ENCODE measurements at places on chromosomes 6 and 20.
A peak's percentile ranks its signal among the peaks of the same experiment; 100 is the strongest.

DNA sequence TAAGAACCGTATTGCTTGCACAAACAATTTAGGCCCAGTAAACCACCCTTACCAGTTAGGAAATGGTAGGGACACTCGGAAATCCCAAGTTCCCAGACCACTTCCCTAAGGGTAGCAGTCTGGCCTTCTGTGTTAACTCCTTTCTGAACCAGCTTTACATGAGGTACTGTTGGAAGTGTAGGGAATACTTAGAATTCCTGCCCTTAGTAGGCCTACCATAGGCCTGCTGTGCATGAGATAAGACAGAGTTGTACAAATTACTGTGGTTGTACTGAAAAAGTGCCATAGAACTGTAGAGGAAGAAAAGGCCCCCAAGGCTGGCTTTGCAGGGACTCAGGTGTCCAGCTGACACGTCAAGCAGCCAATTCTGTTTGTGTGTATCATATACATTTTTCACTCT, 11.1 kb downstream of the RPRD1B start:
- DNase-seq = no peak

DNA sequence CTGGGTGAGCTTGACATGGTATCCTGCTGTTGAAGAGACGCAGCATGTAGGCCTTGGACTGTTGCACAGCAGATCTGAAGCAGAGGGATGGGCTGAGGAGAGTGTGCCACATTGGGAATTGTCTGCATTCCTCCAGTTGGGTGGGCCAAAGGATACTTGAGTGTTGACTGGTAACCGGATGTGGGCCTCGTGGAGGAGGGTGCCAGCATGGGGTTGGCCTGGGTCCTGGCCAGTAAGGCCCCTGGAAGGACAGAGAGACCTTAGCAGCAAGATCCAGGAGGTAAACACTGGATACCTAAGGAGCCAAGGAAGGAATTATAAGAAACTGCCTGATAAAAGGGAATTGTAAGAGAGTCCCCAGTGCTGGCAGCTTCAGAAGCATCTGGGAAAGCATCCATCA, 76.9 kb downstream of the FIG4 start:
- DNase-seq = no peak

DNA sequence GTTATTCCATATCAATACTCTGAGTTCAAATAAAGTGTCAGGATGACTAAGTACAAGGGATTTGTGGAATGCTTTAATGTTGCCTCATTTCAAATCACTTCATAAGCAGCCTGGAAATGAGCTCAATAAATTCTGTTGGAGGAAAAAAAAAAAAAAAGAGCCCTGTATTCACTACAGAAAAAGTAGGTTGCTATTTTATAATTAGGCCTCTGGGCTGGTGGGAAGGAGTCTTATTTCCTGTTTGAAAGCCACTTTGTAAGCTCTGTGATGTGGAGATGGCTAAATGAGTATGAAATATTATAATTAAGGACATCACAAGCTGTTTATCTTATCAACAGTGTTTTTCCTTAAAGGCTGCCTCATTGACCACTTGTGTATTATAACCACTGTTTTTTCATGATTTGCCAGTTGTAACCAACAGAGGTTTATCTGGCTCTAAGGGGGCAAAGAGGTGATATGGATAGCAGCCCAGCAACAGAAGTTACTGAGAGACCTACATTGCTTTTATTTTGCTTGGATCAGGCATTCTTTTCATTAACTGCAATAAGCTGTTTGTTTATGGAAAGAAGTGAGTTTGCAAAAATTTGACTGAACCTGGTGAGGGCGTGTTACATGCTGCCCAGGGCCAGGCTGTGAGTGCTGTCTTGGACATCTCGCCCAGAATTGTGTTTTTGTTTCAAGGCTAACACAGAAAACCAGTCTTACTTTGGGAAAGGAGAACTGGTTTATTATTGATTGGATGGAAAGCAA, 563.3 kb upstream of the MAP3K7 start:
- no peak for DNase-seq

- DNase-seq = no peak
Observed at GRCh38 chr6:168498161-168498843, 57.3 kb downstream of the SMOC2 start.

DNA sequence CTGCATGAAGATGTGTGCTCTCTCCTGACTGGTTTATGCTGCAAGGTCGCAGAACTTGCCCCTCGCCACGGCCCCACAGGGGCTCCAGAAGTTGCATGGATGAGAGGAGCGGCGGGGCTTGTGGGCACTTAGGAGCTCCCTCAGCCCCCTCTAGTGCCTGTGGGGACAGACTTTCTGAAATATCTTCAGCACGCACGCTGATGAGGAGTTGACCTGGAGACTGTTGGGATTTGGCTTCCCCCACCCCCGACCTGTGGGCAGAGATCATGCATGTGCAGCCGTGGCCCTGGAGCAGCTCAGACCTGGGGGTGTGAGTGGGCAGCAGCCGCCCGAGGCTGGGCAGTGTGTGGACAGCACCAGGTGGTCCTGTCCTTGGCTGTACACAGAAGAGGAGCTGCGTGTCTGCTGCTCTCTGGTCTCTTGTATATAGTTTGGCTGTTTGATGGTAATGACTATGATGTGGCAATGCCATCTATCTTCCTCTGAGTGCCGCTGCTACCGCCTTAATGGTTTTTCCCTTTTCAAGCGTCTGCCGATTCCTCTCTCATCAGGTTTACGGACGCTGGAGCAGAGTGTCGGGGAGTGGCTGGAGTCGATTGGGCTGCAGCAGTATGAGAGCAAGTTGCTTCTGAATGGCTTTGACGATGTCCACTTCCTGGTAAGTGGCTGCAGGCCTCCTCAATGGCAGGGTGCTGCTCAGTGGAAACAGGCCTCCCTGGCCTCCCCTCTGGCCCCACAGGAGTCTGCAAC, 81.4 kb downstream of the TCP11 start:
- DNase-seq = no peak

DNA sequence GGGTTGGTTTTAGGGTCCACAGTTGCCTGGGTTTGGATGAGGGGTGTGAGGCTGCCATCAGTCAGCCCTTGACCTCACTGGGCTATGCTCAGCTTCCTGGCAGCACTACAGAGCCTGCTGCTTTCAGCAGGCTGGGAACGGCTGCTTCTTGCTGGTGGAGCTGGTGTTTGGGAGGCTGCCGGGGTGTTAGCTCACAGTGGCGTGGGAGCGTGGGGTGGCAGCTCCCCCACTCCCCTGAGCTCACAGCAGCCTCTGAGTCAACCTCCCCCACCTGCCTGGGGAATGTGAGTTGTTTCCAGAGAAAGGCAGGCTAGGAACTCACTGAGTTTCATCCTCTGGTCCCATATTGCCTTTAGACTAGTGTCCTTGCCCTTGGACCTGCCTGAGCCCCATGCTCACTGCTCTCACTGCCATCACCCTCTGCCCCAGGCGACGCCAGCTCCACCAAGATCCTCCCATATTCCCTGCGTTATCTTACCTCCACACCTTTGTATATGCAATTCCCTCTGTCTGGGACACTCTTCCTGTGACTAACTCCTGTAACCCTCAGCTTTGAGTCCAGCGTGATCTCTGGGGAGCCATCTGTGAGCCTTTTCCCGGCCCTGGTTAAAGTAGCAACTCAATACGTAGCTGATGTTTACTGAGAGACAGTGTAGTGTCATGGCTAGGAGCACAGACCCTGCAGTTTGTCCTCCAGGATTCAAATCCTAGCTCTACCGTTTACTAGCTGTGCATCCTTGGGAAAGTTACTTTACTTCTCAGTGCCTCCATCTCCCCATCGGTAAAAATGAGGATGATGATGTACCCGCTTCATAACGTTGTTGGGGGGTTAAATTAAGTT, 34.8 kb downstream of the PPP1R16B start:
- DNase-seq = peak; percentile 48

GRCh38 chr6:133969921-133970295, 16.9 kb downstream of the TBPL1 start:
- DNase-seq = no peak

- DNase-seq = no peak
Observed at GRCh38 chr6:40563111-40563510, 24.1 kb downstream of the LRFN2 start.

GRCh38 chr20:48126227-48126740, 341.0 kb upstream of the SULF2 start:
- no peak for DNase-seq

- no peak for DNase-seq
Observed at GRCh38 chr20:37584238-37584807, 56.6 kb upstream of the BLCAP start.

- DNase-seq = no peak
Observed at GRCh38 chr6:2344319-2344905, 99.0 kb upstream of the GMDS start.

DNA sequence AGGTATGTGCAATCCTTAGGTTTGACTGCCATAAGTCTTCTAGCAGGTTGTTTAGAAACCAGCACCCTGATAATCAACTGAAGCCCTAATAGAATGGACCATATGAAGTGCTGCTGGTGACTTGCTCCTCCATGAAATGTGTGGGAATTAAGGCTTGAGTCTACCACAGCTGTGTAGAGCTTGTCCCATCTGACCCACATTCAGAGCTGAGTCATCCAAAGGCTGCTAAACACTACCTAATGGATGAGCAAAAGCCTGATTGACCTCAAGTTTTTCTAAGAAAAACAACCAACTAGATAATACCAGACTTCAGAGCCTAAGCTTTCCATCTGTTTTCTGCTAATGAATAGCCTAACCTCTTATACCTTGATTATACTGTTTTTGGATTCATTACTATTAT, 120.3 kb upstream of the MOCS1 start:
- no peak for DNase-seq

- no peak for DNase-seq
Observed at GRCh38 chr6:166810864-166811263, 145.5 kb downstream of the RNASET2 start.

DNA sequence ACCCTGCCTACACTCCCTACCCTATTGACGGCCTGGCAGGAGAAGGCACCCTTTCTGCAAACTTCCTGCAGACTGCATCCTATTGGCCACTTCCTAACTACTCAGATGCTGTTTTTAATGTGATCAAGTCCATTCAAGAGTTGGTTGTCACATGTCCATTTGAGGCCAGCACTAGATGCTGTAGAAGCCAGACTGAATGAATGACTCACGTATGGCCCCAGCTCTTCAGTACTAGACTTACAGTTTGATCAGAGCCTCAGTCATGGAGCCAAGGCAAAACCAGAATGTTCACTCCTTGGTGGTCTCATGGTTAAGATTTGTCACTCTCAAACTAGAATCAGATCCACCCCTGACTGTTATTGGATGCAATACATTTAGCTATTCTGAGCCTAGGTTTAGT, 101.7 kb downstream of the OPRM1 start:
- no peak for DNase-seq

DNA sequence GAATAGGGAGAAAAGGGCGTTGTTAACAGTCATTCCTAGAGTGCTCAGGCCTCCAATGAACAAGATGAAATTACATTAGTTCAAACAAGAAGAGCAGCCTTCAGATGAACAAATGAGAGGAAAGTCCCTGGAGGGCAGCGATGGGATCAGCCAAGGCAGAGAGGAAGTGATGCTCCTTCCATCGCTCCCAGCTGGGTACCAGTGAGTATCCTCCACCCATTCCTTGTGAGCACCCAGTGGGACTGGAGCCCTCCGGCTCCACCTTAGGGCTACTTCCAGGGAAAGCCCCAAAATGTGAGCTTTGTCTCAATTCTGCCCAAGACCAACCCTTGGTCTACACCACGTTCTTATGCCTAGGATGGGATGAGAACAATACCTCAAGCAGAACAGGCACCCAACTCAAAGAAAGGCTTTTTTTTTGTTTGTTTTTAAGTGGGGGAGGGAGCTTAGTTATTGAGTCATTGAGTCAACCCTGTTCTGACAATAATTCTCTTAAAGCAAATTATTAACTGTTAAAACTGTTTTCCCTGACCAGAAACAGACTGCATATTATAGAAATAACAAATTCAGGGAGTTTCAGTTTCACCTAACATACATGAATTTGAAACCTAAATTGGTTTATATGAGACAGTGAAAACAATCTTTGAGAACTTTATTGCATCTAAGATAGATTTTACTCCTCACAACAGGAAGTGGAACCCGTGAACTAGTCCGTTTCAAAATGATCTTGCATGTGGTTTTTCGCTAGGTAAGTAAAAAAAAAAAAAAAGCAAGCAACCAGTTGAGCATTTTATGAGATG, 106.9 kb downstream of the IPCEF1 start:
- DNase-seq = no peak

DNA sequence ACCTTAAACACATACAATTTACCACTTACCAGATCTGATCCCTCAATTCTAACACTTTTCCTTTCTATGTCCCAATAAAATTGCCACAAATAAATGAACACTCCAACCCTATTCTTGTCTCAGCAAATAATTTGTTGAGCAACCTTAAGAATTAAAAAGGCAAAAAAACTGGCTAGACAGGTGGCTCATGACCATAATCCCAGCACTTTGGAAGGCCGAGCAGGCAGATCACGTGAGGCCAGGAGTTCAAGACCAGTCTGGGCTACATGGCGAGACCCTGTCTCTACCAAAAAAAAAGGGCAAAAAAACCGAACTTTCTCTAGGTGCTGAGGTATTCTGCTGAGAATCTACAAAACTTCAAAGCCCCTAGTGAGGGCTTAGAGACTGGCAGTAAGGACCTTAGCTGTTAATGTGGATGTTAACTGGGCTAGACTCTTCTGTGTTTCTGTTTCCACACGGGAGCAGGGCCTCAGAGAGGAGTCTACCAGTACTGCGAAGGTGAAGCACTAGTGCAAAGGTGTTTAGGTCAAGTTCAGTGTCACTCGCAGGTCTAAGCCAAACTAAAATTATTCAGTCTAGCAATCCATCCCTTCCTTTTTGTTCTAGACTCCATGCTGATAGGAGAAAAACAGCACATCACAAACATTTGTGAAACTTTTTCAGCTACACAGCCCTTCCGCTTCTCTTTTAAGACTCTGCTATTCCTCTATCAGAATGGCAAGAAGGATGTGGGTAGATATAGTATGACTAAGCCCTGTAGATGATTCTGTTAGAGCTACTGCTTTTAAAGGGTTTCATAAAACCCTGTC, 2.6 kb downstream of the FASTKD5 start:
- DNase-seq = no peak

DNA sequence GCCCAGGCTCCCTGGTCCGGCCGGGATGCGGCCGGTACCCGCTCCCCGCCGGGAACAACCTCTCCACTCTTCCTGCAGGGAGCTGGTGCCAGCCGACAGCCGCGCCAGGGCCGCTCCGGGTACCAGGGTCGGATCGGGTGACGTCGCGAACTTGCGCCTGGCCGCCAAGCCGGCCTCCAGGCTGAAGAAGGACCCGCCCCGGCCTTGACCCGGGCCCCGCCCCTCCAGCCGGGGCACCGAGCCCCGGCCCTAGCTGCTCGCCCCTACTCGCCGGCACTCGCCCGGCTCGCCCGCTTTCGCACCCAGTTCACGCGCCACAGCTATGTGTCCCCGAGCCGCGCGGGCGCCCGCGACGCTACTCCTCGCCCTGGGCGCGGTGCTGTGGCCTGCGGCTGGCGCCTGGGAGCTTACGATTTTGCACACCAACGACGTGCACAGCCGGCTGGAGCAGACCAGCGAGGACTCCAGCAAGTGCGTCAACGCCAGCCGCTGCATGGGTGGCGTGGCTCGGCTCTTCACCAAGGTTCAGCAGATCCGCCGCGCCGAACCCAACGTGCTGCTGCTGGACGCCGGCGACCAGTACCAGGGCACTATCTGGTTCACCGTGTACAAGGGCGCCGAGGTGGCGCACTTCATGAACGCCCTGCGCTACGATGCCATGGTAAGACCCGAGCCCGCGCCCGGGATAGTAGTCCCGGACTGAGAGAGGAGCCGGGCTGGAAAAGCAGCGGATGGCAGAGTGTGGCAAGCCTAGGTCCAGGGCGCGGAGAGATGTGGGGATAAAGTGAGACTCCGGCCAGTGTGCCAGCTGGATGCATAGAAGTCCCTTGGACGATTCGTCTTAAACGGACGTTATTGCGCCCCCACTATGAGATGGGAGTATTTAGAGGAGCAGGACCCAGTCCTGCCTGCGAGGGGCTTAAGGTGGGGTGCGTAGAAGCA, at the start of gene NT5E:
TSS of gene NT5E (plus strand) at position 266 of the 942 bp plus-strand sequence. CDS start at position 323, 57 bp downstream.
- peak; percentile 52 for DNase-seq

GRCh38 chr6:152334555-152334954, 302.6 kb downstream of the SYNE1 start:
- DNase-seq = no peak

Data from stimulated activated CD4-positive, alpha-beta T cell treated with anti-CD3 and anti-CD28 coated beads, Interleukin-1b, Interleukin-23, amount 100 ng/mL, for 48 hours (primary cell).